ENCODE measurements at places on chromosomes 13 and 19.

DNA sequence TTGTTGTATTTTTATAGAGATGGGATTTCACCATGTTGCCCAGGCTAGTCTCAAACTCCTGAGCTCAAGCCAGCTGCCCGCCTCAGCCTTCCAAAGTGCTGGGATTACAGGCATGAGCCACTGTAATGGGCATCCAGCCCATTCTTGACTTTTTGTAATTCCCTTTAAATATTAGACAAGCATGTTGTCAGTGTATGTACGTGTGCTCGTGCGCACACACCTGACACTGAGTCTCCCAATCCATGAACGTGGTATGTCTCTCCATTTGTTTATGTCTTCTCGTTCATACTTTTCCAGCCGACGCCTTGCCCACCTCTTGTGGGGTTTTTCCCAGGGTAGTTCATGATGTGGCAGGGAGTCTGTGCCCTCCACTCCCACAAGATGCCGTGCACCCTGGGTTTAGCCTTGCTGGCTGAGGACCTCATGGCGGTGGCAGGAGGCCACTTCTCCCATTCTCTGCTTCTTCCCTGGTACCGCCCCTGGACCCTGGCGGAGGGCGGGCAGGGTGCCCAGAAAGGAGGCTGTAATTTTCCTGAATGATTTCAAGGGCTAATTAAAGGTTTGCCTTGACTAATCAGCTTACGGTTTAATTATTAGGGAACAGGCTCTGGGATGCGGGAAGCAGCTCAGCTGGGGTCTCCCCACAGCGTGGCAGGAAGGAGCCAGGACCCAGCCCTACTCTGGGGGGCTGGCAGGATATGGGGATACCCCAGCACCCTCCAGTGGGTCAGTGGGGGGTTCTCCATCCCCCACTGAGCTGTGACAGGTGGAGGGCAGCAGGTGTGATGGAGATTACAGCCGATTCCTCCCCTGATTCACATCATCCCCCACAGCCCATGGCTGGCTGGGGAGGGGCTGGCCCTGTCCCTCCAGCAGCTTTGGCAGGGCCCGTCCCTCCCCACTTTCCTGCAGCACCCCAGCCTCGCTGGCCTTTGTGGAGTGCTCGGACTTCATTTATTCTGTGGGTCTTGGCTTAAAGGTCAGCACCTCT lies 12.9 kb downstream of the PAK4 start:
- DNase-seq, result no peak

DNA sequence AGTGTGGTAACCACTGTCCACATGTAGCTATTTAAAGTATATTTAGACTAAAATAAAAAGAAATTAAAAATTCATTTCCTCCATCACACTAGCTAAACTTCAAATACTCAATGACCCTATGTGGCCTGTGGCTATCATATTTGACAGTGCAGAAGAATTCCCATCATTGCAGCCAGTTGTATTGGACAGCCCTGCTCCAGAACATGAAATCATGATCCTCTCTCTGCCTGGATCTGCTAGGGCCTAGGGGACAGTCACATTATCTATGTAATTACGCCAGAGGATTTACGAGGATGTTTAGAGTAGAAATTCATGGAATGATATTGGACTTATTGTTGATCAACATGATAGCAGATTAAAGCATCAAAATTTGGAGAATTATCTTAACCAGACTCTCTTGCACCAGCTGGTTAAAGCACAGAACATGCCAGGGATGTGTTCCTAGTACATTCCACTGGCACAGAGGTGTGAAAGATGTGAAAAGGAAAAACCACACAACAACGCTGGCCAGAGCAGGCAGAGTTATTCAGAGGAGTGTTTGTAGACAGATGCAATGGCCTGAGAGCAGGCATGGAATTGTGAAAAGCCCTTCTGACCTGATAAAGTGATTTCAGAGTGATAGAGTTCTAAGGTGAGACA lies 108.9 kb upstream of the STARD13 start:
- DNase-seq, result no peak

DNA sequence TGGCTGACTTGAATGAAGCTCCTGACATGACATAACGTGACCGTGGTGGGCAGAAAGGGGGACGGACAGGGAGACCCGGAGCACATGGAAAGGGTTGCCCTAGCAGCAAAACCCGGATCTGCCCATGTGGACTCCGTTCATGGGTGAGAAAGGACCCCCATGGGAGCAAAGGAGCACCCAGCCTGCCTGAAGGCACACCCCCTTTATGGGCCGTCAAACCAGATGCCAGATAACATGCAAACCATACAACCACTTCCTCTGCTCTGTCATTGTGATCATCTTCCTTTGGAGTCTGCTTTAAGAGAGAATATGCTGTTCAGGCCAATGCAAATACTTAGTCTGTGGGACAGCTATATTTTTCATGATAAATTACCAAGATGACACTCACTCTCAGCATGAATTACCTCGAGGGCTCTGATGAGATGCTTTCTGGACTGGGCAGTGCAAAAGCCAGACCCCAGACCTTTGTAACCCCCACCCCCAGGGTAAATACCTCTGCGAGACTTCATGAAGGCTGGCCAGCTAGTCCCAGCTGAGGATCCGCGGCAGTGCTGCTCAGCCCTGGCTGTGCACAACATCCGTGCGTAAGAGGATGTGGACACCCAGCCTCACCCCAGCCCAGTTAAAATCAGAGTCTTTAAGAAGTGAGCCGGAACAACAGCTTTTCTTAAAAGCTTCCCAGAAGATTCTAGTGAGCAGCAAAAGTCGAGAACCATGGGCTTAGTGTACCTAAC lies 126.6 kb downstream of the USP12 start:
- DNase-seq, result no peak

GRCh38 chr13:77196052-77196618 lies 130.8 kb downstream of the MYCBP2 start:
- no peak for DNase-seq

- peak; percentile 67 for DNase-seq
Measured at GRCh38 chr19:41226053-41226873, 7.2 kb downstream of the AXL start.

DNA sequence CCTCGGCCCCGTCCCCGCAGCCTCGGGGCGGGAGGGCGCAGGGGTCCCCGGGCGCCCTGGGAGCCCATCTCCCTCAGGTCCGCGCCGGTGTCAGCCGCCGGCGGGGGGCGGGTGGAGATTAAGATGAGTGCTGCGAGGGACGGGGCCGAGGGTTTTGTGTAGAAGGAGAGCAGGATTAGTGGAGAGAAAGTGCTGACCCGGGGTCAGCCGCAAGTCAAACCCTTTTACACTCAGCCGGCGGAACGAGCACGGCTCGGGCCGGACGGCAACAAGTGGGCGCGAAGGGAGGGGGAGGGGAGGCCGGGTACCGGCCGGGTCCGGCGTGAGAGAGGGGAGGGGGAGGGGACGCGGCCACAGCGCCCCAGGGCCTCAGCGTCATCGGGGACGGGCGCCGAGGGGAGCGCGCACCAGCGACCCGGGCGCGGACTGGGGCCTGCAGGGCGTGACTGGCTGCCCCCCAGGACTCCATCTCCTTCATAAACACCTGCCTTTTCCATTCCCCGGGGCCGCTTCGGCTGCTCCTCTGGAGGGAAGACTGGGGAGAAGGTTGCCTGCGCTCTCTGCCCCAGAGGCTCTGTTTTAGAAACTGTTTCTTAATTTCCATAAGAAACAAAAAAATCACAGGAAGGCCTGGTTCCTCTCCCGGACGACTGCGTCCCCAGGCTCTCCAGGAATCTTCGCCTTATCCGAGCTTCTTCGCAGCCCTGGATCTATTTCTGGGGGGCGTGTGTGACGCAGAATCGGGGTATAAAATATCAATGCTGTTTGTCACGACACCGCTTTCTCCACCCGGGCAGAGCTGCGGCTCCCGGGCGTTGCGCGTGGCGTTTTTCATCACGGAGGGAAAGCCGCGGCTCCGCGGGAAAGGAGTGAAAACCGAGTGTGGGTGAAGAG lies 6.5 kb downstream of the SOX1 start:
- no peak for DNase-seq

- DNase-seq, result no peak
Measured at GRCh38 chr19:4692251-4693077, 22.3 kb upstream of the MYDGF start.

DNA sequence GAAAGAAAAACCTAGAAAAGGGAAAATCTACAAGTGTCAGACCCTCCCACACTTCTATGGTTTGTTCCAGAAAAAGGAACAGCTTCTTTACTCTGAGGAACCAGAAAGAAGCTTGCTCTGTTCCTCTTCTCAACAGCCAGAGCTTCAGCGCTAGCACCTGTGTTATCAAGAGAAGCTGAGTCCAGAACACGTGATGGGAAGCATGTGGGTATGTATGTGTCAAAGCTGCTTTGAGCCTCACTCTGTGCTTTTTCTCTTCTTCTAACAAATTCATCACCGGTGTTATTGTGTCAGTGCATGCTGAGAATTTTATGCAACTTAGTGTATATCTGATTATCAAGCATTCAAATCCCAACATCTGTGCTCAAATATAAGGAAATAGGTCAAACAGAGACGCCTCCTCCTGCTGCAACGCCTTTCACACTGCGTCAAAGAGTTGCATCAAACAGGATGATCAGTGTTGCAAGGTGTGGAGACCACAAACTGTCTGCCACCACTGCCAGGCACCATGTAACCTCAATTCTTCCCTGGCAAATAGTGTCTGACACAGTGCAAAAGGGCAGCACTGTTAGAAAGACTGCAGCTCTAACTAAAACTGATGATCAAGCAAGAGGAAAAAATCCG lies 83.9 kb downstream of the LRRC63 start:
- DNase-seq, result peak; percentile 46

DNA sequence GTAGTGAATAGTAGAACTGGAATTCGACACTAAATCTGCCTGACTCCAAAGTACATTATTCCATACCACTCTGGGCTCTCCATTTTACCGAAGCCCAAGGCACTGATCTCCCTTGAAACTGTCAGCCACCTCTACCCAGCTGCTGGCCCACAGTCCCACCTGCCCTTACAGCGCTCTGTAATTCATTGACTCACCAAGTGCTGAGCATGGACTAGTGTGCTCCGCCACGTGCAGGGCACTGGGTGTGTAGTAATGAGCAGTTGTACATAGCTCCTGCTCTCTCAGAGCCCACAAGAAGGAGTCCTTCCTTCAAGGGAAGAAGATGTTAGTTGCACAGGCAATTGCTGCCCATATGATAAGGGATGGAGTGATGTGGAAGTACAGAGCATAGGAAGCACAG lies 76.6 kb upstream of the SIAH3 start:
- DNase-seq, result no peak

GRCh38 chr13:43804461-43805070 lies 17.8 kb upstream of the ENOX1 start:
- DNase-seq, result no peak

GRCh38 chr19:7799640-7800355 lies 30.2 kb upstream of the EVI5L start:
- DNase-seq, result peak; percentile 75

GRCh38 chr19:41709951-41710645 lies 1.7 kb downstream of the CEACAM5 start:
- DNase-seq, result no peak

DNA sequence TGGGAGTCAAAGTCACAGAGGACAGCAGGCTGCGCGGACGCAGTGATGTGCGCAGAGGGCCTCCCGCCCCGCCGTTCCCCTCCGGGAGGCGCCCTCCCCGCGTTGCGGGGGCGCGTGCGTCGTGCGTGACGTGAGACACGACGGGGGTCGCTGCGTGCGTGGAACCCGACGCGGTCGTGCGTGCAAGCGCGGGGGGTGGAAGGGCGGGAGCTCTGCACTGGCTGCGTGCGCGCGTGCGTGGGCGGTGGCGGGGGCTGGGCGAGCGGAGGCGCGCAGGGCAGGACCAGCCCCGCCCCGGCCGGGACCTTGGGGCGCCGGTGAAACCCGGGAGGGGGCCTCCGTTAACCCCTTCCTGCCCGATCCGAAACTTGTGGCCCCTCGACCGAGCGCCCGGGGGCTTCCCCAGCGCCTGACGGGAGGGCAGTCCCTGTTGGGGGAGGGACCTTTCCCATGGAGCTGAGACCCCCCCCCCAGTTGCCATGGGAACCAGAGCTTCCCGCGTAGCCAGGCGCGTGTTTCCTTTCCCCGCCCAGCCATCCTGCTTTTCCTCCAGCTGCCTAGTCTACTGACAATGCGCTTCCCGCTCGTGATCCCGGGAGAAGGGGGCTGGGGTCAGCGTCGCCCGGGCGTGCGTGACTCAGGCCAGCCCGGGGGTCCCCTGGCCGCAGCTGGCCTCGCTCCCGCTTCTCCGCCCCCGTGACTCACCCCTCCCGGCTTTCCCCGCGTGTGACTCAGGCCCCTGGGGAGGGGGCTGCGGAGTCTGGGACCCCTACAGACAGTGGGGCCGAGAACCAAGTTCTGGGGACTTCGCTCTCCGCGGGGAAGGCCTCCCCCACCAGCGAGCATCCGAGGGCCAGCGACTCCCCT lies 7.3 kb upstream of the HOOK2 start:
- DNase-seq, result peak; percentile 96

DNA sequence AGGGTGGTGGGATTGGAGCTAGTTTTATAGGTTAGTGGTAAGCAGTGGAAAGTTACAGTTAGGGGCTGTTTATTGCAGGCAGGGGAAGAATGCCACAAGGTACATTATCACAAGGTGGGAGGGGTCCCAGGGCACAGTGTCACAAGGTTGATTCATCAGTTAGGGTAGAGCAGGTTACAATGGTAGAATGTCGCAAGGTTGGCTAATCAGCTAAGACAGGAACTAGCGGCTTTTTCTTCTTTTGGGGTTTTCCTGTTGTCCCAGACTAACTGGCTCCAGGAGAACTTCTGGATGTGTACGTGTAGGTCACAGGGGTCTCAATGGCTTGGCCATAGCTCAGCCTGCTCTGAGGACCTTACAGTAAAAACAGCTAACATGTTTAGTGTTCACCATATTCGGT lies 1221.1 kb downstream of the SLITRK1 start:
- no peak for DNase-seq

DNA sequence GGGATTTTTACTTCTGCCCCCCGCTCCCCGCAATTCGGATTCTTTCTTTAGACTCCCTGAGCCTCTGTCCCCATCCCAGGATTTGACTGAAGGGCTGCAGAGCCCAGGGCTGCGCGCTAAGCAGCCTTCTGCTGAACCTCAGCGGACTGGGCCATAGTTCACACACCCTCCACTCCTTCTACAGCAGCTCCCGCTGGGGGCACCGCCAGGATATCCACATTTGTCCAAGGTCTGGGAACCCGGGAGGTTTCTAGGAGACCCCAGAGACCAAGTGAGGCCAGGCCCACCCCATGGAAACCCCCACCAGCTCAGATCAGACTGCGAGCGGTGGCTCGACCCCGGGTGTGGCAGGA lies 463.3 kb downstream of the ITGBL1 start:
- DNase-seq, result no peak

GRCh38 chr13:109246001-109246400 lies 540.4 kb downstream of the IRS2 start:
- no peak for DNase-seq

DNA sequence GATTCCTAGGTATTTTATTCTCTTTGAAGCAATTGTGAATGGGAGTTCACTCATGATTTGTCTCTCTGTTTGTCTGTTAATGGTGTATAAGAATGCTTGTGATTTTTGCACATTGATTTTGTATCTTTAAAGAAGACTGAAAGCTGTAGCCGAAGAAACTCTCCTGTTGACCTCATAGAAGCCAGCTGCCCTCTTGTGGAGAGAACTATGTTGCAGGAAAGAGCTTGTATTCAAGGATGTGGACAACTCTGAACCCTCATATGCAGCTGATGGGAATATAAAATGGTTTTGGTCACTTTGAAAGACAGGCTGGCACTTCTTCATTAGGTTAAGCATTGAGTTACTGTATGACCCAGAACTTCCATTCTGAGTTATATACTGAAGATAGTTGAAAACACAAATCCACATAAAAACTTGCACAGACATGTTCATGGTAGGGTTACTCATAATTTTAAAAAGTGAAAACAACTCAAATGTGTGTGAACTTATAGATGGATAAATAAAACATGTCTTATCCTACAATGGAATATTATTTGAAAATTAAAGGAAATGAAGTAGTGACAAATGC lies 65.8 kb upstream of the SLITRK6 start:
- no peak for DNase-seq

- DNase-seq, result no peak
Measured at GRCh38 chr13:103605546-103606326, 539.5 kb upstream of the SLC10A2 start.

Data from stimulated activated naive CD8-positive, alpha-beta T cell treated with anti-CD3 and anti-CD28 coated beads, Interleukin-15, Interleukin-2, amounts not matched to agents 100 U/mL and 50 U/mL, for 24 hours (primary cell).